Activated T-helper 2 cell treated with anti-CD3 and anti-CD28 coated beads, Interferon-gamma antibody, Interleukin-2, Interleukin-4, amounts not matched to agents 10 μg/mL and 5 μg/mL and 100 μg/mL, durations not matched to agents 14 hours and 24 hours and 36 hours (primary cell): ENCODE measurements at places on chromosomes 3 and 15.

DNA sequence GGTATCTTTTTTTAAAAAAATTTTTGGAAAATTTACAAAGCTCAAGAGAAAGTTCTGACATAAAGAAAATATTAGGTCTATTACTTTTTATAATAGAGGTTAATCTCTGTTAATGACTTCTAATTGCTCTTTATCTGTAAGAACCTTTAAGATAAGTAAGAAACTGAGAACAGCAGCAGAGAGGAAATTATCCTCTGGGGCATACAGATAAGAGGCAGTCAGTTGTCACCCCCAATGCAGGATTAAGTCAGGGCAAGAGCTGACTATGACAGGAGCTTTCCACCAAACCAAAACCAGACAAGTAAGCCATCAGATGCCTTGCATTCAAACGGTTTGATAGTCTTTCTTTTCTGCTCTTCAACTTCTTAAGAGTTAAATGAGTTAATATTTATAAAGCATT lies 149.0 kb downstream of the GSK3B start:
- no peak overlapping the region for H3K27ac ChIP-seq
- peaks cover 21% of the 10 kb centered on the region for H3K4me1 ChIP-seq

DNA sequence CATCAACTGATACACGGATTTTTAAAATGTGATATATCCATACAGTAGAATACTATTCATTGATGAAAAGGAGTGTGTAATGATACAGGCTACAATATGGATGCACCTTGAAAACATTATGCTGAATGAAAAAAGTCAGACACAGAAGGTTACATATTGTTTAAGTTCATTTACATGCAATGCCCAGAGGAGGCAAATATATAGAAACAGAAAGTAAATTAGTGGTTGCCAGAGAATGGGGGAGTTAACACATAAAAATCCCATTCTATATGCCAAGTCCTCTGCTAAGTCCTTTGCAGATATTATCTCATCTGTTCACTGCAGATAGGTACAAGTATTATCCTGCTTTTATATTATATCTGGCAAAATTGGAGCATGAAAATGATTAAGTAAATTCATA lies 22.1 kb upstream of the CDIN1 start:
- H3K27ac ChIP-seq: no peak overlapping the region
- no peak for DNase-seq
- H3K4me1 ChIP-seq: no peaks in the 10 kb centered on the region

DNA sequence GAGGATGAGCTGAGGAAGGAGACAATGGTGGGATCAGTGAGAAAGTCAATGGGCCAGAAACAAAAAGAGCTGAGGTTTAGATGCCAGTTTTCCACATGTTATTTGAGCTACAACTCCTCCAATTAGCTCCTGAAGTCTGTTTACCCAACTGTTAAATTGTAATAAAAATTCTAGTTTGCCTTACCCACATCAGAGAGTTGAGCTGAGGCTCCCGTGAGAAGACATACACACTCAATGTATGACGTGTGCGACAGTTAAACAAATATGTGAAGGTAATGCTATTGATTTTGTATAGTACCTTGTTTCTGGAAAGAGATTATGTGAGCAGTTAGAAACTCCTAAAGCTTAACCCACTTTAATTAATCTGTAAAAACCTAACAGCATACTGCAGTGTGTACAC lies 318.1 kb upstream of the GRM7 start:
- no peak for DNase-seq
- no peak overlapping the region for H3K4me3 ChIP-seq
- no peaks in the 10 kb centered on the region for H3K4me1 ChIP-seq
- no peaks in the 10 kb centered on the region for H3K36me3 ChIP-seq

- H3K36me3 ChIP-seq: no peaks in the 10 kb centered on the region
- no peak overlapping the region for H3K27ac ChIP-seq
- no peak for DNase-seq
- H3K4me1 ChIP-seq: peaks cover 6% of the 10 kb centered on the region
- H3K4me3 ChIP-seq: no peak overlapping the region
Observed at GRCh38 chr15:87732976-87733375, 523.6 kb downstream of the NTRK3 start.

- no peak overlapping the region for H3K4me3 ChIP-seq
- no peak overlapping the region for H3K27ac ChIP-seq
- DNase-seq: no peak
Observed at GRCh38 chr3:146326875-146327543, 76.1 kb upstream of the PLSCR4 start.

- H3K27me3 ChIP-seq: no peaks in the 10 kb centered on the region
- H3K4me1 ChIP-seq: no peaks in the 10 kb centered on the region
- DNase-seq: no peak
- no peaks in the 10 kb centered on the region for H3K36me3 ChIP-seq
- H3K27ac ChIP-seq: no peak overlapping the region
Observed at GRCh38 chr3:115436767-115437301, 186.5 kb upstream of the GAP43 start.

GRCh38 chr15:58021332-58022230 lies 43.9 kb downstream of the ALDH1A2 start:
- no peak for DNase-seq
- no peak overlapping the region for H3K27ac ChIP-seq
- H3K4me3 ChIP-seq: no peak overlapping the region
- no peaks in the 10 kb centered on the region for H3K36me3 ChIP-seq
- peaks cover 5% of the 10 kb centered on the region for H3K27me3 ChIP-seq

DNA sequence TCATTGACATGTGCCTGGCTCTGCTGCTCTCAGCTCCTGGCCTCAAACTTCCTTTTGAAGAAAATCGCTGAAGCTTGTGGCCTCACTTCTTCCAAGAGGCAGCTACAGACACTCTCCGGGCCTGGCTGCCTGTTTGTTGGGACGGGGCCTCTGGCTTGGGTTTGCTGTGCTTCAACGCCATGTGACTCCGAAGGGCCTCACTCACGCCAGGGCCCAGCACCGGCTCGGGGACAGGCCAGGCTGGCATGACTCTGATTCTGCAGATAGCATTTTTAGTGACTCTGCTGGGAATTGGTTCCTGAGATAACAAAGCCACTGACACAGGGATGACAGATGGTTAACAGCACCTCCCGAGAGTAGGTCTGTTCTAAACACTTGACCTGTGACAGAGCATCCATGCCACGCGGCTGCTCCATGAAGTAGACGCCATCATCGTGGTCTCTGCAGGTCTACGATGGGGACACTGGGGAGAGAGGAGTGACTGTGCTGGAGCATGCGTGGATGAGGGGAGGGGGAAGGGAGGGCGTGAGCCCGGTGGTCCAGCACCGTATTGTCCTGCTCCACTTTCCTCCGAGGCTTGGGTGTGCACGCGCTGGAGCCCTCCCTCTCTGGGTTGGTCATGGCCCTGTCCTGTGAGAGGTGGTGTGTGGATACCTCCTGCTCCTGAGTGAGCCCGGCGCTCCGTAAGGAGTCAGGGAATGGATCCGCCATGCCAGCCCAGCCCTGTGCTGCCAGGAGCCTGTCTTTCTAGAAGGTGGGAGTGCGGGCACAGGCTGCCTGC lies 133.6 kb downstream of the TJP1 start:
- H3K4me3 ChIP-seq: no peak overlapping the region
- no peak overlapping the region for H3K27ac ChIP-seq
- no peak for DNase-seq
- no peaks in the 10 kb centered on the region for H3K36me3 ChIP-seq
- no peaks in the 10 kb centered on the region for H3K27me3 ChIP-seq
- no peaks in the 10 kb centered on the region for H3K4me1 ChIP-seq
